Stomach (tissue), 19 donors: ENCODE measurements at places on chromosomes 4 and X. TPM values are rescaled to one million over a fixed set of nuclear protein-coding genes. Genes with fewer than 3 reads are reported as not detected.
A peak's percentile ranks its signal among the peaks of the same experiment; 100 is the strongest.

DNA sequence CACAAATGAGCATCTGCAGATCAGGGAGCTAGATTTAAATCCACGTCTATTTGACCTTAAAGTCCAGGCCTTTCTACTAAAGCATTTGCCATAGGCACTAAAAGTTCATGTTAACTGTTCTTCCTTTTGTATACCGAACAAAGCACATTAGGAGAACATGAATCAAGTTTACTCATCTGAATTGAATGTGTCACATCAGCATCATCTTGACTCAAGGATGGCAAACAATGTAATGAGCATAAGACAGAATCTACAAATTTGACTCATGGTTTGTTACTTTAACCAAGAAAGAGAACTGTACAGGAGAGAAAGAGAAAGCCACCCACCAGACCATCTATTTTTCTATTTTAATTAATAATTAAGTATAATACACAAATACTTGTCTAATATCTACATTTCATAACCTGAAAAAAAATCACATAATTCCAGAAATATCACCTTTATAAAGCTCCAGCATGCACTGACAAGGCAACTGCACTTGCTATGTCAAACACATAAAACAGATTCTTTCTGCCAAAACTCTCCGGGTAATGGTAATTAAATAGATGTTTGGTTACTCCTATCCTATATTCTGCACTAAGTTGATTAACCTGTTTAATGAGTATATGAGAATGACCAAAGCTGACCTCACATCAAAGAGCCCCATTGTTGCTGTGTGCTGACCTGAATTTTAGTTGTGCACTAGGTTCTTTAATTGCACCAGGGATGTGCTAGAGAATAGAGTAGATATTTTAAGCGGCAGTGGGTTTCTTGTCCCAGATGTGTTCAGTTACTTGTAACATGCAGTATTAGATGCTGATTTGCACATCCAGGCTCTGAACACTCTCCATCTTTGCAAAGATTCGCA lies 42.5 kb upstream of the LEF1 start:
- no peak for DNase-seq

DNA sequence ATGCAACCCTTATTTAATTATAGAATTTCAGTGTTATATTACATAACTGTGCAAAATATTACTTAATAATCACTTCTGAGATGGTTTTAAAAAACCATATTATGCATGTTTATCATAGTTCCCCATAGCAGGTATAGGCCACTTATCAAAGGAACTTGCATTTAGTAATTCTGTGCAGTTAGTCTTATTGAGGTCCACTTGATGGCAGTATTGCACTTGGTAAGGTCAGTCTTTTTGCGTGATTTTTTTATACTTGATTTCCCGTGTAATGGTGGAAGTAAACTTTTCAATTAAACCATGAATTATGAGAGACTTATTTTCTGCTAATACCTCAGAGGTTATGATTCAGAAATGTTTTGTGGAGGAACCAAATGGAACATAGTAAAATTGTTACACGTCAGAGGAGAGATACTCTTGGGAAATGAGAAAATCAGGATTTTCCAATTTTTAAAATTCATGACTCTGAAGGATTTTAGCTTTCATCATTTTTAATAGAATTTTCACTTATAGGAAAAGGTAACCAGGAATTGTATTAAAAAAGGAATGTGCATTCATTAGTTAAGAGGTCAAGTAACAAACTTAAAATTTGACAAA lies 230.0 kb downstream of the CCSER1 start:
- DNase-seq: no peak

NEUROG2 gene
- total RNA-seq: not detected

GRCh38 chr4:91935217-91935616 lies 368.5 kb upstream of the GRID2 start:
- DNase-seq: no peak

DNA sequence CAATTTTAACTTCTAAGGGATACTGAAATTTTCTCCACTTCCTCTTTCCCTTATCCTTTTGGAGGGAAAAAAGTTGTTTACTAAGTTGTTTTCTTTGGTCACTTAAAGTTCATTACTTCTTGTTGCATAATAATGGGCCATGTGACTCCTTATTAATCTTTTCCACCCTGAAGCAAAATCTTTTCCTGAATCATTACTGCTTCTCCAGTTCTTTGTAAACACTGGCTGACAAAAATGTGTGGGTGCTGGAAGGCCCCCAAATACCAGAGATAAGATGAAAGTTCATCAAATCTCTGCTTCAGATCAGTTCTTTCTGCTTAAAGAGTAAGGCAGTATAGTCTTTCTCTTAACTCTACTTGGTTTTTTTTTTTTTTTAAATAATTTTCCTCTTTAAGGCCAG lies 108.9 kb upstream of the NHS start:
- DNase-seq: no peak

DNA sequence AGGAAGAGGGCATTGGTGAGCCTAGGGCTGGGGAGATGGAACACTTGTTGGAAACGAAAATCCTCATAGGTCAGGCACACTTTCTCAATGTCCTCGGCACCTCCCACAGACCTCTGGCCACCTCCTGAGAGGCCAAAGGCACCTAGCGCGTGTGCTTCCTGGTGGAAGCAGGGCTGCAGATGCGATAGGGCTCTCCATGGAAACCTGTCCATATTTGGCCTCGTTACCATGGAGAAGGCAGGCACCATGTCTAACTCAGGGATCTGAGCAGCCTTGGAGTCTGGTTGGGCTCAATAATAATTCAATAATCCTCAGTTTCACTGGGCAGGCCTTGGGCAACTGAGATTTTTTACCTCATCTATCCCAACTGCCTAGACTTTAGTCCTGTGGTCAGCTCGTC lies 58.3 kb downstream of the RAI2 start:
- no peak for DNase-seq

DNA sequence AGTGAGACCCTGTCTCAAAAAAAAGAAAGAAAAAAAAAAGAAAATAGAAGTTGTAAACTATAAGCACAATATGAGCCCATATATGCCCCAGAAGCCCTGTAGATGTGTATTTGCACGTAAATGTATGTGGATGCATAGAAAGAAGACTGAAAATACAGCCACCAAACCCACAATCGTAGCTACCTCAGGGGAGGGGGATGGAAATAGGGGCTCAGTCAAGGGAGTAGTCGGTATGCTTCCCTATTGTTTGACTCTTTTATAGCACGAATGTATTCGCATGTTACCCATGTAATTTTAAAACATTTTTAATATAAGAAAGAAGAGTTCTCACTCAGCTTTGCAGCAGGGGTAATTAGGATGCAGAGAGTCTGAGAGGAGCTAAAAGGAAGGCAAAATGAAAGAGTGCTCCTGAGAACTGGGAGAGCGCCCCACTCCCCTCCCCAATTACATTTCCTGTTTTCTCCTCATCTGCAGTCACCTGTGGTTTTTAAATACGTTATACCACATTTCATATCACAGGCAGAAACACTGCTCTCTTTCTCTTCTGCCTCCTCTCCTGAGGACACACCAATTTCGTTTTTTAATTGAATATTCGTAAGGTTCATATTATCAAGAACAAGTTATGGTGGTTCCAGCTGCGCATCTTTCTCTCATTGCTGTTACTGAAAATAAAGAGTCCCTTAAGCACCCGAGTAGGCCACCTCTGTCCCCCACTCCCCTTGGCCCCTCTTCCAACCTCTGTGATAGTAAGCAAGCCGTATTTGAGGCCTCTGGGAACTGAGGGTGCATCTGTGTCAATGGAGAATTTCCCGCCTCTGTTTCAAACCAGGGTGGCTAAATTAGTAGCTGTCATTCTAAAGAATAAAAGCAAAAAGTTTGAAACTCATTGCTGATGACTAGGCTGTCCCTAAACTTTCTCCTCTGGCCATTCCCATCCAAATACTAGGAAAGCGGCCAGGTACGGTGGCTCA lies 10.7 kb downstream of the SEPTIN6 start:
- DNase-seq: peak; percentile 34

- DNase-seq: no peak
Measured at GRCh38 chr4:40354158-40354557, 19.0 kb downstream of the CHRNA9 start.

GRPEL1 gene
- total RNA-seq: not detected

DNA sequence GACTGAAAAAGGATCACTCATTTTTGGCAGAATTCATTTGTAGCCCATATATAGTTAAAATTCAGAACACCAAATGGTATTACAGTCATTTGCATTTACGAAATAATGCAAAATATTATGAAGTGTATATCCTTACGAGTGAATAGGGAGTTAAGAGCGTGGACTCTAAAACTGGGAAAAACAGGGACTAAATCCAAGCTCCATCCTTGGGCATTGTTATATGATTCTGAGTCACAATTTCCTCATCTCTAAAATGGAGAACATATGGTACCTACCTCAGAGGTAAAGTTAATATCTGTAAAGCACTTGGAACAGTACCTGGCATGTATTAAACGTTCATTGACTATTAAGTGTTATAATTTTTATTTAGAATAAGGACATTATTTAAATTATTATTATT lies 106.3 kb downstream of the ZAR1 start:
- no peak for DNase-seq

- no peak for DNase-seq
Measured at GRCh38 chr4:140648716-140649308, 80.1 kb upstream of the UCP1 start.

KLF3 gene
- 113 TPM for total RNA-seq

DNA sequence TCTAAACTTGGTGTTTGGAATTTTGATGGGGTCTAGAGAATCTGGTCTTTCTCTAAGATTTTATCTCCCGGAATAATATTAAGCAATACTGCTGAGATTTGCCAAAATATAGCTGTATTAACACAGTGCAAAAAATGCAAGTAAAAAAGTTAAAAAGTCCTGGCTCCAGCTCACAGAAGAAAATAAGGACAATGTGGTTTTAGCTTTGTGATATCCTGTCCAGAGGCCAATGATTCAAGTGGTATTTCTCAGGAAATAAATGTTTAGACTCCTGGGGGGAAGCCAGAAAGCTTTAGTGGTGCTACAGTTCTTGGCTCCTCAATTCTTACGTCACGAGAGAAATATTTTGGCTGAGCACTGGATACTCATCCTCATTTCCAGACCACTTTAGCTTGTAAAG lies 40.9 kb upstream of the IL13RA2 start:
- DNase-seq: no peak

ADGRL3 gene
- 1.3 TPM for total RNA-seq

DNA sequence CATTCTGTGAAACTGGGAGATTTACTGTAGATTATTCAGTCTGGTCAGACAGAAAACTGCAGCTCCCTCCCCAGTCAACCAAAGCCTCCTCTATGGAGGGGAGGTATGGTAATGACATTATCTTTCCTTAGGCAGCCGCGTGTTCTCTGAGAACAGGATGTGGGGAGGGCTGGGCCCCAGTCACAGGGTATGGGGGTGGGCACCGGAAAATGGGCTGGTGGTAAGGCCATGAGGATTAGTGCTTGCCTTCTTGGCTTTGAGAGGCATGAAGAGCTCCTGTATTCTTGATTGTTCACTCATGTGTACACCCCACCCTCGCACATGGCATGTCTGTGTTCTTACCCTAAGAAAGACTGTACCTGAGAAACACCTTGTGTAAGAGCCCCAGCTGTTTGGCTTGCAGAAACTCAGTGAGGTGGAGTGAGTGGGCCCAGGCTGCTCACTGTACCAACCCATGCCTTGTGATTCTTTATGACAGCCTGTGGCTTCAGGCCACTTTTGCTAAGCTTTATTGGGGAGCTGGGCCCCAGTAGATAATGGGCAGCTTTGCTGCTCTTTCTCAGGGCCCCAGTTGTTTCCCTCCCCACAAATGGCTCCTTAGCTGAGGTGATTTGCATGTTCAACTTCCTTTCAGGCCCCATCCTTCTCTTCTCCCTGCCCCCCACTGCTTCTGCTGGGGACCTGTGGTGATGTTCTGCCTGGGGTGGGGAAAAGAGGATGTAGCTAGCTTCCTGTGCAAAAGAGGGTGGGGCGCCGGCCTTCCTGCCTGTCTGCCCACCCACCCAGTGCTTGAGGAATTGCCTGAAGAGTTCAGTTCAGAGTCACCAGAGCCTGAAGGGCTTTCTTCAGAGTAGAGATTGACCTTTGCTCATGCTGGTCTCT lies 30.7 kb downstream of the MSN start:
- peak; percentile 54 for DNase-seq

GRCh38 chrX:46209768-46210167 lies 335.5 kb downstream of the ZNF674 start:
- no peak for DNase-seq

DNA sequence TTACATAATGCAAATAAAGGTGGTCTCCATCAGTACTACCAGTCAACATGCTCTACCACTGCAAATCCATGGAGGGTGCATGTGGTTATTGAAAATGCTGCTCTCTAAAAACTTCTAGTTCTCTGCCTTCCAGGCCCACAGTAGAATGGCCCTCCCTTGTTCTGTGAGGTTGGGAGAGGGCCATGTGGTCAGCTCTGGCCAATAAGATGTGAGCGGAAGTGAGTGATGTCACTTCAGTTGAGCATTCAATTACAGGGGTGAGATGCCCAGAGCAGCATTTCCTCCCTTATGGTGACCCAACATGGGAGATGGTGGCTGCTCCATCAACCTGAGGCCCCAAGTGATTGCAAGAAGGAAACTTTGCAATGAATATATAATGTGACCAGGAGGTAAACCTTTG lies 148.8 kb downstream of the CPEB2 start:
- DNase-seq: no peak

DNA sequence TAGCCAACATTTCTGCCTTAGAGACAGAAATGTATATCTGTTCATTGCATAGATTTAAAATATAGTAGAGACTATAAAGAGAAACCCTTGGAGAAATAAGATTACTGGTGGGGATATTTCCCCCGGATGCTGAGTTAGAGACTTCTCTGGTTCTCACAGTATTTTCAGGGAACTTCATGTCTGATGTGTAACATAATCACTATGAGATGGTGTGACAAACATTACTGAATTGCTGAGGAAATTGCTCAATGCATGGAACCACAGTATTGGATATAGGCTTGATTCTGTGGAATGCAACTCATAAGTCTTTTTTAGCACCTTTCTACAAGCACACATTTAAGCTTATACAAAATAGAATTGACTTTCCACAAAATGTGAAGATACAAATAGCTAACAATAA lies 152.7 kb downstream of the SOWAHB start:
- no peak for DNase-seq

GJB1 gene
- total RNA-seq: 8.1 TPM

CLNK gene
- total RNA-seq: 1.3 TPM
